ENCODE measurements at places on chromosomes 1 and 21. TPM values are rescaled to one million over a fixed set of nuclear protein-coding genes. Genes with fewer than 3 reads are reported as not detected.

The NUDT4B gene
- total RNA-seq = 52.5 TPM

The RUNX3 gene
- 0.21 TPM for total RNA-seq

The SPATA45 gene
- total RNA-seq = not detected

The KLF17 gene
- not detected for total RNA-seq

The NPPB gene
- not detected for total RNA-seq

The STPG1 gene
- total RNA-seq = 11.0 TPM

The FMO5 gene
- total RNA-seq = 19.6 TPM

The CLIC6 gene
- total RNA-seq = 6.2 TPM

DNA sequence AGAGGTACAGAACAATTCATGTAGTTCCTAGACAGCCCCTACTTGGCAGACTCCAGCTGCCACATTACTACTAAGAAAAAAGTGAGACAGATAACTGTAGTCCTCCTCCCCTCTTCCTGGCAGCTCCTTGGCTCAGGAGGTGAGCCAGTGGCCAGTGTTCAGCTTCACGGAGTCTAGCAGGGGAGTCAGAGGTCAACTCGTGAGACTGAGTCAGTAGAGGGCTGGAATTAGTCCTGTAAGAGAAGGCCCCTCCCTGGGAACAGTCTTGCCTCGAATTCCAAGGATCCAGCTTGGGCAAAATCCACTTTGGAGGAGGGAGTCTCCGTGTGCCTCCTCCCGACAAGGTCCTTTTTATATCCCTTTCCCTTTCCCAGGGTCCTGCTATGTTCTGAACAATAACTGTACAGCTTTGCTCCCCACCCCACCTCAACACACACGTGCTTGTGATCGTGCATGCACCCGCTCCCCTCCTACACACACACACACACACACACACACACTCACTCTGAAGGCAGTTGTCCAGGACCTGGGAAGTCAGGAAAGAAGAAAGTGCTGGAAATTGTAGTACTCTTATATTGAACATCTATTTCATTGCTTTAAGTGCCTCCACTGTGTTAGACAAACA lies 22.5 kb upstream of the SLC27A3 start:
- peak; percentile 63 for DNase-seq

GRCh38 chr1:58755468-58755872 lies 28.4 kb downstream of the JUN start:
- DNase-seq = peak; percentile 93

- DNase-seq = no peak
Measured at GRCh38 chr1:67484492-67484891, 54.3 kb upstream of the SERBP1 start.

DNA sequence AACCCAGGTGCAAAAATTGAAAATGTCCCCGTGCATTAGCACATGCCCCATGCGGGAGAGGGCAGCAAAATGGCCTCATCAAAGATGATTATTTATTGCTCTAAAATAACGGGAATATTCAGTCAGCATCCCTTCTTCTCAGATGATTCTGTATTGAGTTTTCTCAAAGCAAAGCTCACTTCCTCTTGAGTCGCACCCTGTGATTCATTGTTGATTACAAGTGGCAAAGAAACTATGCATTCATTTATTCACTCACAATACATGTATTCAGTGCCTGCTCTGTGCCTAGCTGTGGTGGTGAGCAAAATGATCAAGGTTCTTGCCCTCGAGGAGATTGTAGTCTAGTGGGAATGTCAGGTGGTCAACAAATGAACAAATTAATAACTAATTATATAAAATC lies 226.0 kb upstream of the KAZN start:
- no peak for DNase-seq

DNA sequence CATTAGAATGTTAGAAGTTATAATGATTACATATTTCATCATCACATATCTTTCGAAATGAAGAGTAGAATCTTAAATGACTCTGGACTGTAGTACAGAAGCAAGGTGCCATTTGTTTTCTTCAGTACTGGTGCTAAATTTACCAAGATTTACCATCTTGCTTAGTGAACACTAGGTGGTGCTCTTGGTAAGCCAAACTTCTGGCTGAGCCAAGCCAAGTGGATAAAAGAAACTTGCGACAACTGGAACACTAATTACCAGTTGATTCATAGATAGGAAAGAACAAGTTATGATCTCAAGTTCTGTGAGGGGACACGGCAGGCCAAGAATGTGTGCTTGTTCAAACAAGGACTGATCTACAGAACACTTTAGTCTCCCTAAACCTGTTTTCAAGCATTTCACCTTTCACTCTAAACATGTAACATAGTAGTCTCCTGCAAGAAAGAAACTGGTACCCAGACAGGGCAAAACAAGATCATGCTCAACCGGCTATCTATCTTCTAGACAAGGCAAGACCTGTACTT lies 19.8 kb downstream of the SPRTN start:
- DNase-seq = no peak

GRCh38 chr1:221331273-221332183 lies 410.4 kb downstream of the DUSP10 start:
- DNase-seq = no peak

DNA sequence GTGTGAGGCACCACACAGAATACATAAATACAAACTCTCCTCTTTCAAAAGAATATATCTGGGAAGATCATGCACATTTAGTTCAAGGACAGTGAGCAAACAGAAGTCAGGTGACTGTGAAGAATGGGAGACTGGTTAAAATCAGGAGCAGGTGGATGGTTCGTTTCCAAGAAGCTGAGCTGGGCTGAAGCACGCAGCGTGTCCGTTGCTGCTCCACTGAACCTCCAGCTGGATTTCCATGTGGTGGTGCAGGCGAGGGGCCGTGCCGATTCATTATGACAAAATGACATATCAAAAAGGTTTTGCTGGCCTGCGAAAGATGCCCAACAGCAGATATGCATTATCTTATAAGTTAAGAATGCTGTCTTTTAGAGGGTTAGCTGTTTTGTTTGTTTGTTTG lies 66.0 kb downstream of the OLIG1 start:
- DNase-seq = no peak

GRCh38 chr1:192435704-192436103 lies 118.9 kb downstream of the RGS21 start:
- no peak for DNase-seq

GRCh38 chr1:96445302-96445701 lies 276.3 kb upstream of the PTBP2 start:
- no peak for DNase-seq

- DNase-seq = no peak
Measured at GRCh38 chr21:37273440-37273839, 6.3 kb upstream of the VPS26C start.

DNA sequence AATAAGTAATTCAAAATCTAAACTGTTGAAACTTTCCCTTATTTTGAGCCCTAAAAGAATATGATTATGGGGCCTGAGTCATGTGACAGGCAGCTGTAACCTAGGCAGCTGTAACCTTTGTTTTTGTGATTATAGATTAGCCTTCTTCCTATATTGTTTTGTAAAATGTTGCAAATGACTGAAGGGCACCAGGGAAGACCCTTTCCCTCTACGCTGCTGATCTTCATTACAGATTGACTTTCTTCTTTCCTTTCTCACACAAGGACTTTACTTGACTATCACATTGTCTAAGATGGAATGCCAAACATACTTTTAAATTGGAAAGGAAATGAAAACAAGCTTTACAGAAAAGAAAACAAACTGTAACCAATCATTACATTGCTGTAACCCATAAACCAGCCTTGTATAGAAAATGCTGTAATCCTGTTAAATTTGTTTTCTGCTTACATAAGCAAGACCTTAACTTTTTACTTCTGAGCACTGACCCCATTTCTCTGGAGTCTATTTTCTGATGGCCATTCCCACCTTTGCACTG lies 242.2 kb downstream of the RGS7 start:
- DNase-seq = no peak

GRCh38 chr1:23013657-23014056 lies 2.0 kb downstream of the TEX46 start:
- DNase-seq = no peak

GRCh38 chr21:36209626-36210171 lies 53.1 kb downstream of the DOP1B start:
- DNase-seq = no peak

- no peak for DNase-seq
Measured at GRCh38 chr1:157237981-157238380, 99.8 kb upstream of the ETV3 start.
